Naive B cell (primary cell): ENCODE measurements at places on chromosomes 16 and 17. TPM values are rescaled to one million over a fixed set of nuclear protein-coding genes. Genes with fewer than 3 reads are reported as not detected.

The SCNN1G gene
- polyA plus RNA-seq, result not detected

The KRT17 gene
- polyA plus RNA-seq, result not detected

The FA2H gene
- polyA plus RNA-seq, result not detected

The HEXIM2 gene
- 4.3 TPM for polyA plus RNA-seq

The CCT6B gene
- 0.82 TPM for polyA plus RNA-seq

The DNAH2 gene
- not detected for polyA plus RNA-seq

The CHST5 gene
- not detected for polyA plus RNA-seq

The RNF227 gene
- 3.1 TPM for polyA plus RNA-seq

The CTRB1 gene
- not detected for polyA plus RNA-seq

The KIAA0753 gene
- polyA plus RNA-seq, result 5.9 TPM

The ABCA9 gene
- not detected for polyA plus RNA-seq

The OVCA2 gene
- polyA plus RNA-seq, result 43.0 TPM
